ENCODE measurements at places on chromosomes 3 and 15.

DNA sequence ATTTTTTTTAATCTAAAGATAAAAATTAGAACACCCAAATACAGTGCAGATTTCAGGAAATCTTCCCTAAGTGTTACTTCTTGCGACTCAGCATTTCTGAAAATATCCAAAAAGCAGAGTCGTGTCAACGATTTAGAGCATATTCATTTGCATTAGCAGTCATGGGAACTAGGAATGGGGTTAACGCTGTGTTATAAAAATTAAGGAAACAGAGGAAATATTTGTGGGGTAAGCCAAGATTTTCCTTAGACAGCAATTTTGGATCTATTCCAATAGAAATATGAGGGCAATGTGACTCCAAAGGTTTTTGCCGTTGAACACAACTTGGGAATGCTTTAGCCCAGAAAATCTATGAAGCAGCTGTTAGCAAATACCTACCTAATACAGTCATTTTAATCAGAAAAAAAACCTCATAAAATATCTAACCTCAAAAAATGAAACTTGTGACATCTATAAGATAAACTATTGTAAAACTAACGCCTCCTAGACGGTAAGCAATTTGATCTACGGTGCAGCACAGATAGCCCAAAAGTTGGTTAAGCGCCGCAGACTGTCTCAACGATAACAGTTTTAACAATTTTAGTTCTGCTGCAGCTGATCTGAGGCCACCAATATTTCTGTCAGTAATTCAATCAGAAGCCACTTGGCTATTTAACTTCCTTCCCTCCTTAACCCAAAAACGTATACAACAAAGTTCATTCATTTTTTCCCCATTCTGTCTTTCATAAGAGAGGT lies 5.8 kb upstream of the ATP11B start:
- DNase-seq, result no peak

GRCh38 chr15:68316061-68316804 lies 38.7 kb downstream of the FEM1B start:
- DNase-seq, result no peak

- DNase-seq, result no peak
Observed at GRCh38 chr3:125008766-125009165, 47.0 kb downstream of the HEG1 start.

DNA sequence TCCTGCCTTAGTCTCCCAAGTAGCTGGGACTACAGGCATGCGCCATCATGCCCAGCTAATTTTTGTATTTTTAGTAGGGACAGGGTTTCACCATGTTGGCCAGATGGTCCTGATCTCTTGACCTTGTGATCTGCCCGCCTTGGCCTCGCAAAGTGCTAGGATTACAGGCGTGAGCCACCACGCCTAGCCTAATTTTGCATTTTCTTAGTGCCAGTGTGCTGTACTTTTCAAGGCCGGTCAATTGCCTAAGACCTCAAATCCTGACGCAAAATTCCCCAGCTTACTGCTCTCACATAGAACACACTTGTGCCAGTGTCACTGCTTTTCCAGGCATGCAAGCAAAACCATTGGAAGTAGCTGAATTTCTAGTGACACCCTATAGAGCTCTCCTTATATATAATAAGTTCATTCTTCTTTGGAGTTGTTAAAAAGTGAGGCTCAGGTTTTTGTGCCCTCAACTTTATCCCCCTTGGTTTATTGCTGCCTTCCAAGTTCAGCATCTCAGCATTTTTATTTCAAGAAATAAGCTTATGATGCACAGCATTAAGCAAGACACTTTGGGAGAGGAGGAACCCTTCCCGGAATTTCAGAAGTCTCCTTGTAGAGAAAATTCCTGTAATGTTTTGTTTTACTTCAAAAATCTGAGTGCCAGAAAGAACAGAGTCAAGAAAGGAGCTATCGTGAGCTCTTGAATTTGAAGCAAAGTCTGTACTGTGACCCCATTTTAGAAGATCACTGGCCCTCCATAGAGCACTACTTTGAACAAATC lies 93.2 kb downstream of the FILIP1L start:
- DNase-seq, result no peak

DNA sequence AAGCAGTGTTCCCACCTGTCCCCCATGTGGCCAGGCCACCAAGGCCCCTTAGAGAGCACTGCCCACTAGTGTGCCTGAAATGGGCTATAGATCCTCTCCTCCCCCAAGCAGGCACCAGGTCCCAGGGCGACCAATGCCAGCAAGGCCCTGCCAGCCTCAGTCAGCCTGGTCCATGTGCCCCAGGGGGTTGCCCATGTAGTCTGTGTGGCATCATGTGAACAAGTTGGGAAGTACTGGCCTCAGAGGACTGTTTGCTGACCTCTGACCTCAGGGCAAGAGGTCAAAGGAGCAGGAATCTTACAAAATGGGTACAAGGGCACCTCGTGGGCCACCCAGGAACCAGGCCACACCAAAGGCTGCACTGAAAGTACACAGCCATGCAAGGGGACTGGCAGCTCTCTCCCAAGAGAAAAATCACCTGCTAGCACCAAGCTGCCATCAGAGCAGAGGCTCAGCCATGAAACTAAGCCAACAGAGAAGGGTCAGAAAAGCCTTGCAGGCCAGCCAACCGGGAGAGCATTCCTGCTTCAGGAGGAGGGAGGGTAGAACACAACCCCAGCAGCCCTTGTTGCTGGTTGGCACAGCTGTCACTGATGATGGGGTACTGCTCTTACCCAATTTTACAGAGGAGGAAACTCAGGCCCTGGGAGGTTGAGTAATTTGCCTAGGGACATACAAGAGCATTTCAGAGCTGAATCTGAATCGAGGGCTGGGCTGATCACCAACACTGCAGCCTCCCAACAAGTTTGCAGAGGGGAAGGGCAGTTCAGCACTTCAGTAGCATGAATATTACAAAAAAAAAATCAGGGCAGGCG lies 5.2 kb upstream of the FURIN start:
- DNase-seq, result no peak

DNA sequence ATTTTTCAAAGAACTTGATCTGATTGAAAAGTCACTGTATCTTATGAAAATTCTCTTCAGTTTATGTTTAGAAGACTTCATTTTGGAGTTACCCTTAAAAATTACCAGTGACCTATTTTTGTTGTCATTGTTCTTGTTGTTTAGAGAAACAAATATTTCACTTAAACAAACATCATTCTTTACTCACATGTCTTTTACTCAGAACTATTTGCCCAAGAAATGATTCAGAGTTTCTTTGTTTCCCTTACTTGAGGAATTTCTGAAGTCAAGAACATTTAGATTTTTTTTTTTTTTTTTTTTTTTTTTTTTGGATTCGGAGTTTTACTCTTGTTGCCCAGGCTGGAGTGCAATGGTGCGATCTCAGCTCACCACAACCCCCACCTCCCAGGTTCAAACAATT lies 259.6 kb upstream of the UBE2E1 start:
- no peak for DNase-seq
